Stromal cell of bone marrow (primary cell): ENCODE measurements at places on chromosomes 16 and 17.
A peak's percentile ranks its signal among the peaks of the same experiment; 100 is the strongest.

- DNase-seq = no peak
Observed at GRCh38 chr17:48597778-48598631, 4.4 kb upstream of the HOXB5 start.

DNA sequence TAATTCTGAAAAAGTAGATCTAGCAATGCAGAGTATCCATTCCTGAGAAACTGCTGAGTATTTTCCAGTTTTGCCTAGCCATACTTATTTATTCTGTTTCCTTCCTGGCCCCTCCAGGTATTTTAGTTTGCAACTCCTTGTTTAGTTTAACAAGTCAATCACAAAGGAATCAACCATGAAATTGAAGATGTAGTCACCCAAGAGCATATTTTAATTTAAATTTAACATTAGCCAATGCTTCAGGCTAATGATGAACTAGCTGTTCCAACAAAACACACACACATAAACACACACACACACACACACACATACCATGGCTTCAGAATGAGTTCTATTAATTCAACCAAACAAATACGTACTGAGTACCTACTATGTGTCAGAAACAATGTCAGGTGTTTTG is 332.8 kb upstream of the ERCC4 start:
- DNase-seq = no peak

DNA sequence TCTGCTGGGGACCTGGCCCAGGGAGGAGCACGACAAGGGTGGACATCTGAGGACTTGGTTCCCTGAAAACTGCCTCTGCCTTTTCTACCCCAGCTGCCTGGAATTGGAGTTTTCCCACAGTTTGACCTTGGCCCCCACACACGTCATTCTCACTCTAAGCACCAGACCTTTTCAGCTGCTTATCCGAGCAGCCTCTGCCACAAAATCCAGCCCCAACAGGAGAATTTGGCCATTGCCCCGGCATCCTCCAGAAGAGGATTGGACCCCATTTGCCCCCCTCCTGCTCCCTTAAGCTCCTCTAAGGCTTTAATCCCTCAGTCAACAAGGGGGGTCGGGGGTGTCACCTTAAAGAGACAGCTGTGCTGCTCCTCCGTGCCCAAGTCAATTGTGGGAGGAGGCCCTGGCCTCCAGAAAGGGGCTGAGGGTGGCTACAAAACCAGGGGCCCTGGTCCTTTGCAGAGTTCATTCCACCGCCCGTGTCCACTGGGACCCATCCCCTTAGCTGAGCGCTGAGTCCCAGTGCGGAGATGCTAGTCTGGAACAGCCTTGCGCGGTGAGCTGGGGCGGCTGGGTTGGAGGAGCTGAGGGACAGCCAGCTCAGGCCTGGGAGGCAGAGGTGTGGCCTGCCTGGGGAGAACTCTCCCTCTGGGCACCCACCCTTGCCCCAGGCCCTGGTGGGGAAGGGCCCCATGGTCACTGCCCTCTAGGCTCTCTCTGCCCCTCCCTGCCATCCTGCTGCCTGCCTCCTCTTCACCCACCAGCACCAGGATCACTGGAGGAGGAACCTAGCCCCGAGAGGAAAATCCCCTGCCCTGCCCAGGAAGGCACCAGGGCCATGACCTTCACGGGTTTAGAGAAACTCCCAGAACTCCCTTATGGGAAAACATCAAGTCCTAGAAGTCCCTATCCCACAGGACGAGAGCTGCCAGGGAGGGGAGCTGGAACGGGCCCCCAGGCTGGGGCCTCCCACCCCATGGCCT is 18.8 kb downstream of the TTYH2 start:
- DNase-seq = no peak

DNA sequence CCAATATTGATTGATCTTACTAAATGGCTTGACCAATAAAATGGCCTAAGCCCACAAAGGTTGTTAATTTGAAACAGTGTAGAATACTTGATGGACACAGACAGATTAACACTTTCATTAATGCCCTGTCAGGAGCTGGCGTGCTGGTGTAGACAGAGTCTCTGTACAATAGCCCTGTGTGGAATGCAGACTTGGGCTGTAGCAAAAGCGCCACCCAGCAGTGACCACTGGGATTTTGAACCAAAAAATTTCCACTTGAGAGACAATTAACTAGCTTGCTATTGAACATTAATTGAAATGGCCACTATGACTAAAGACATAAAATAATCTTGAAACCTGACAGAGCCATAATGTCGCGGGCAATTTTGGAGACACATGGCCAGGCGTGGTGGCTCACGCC is 19.7 kb upstream of the GUCY2D start:
- no peak for DNase-seq

GRCh38 chr17:13051915-13052314 is 34.1 kb upstream of the ELAC2 start:
- DNase-seq = no peak

DNA sequence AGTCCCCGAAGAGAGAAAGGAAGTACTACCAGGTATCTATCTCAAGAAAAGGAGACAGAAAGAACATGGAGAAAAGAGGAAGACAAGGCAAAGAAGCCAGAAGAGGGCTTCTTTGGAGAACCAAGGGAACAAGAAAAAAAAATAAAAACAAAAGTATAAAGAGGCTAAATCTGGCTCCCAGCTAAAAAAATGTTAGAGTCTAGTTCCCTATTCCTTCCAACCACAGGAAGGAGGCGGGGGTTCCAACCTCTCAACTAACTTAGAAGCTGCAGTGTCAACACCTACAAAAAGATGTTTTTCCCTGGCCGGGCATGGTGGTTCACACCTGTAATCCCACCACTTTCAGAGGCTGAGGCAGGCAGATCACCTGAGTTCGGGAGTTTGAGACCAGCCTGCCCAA is 13.4 kb downstream of the UTP6 start:
- DNase-seq = no peak

DNA sequence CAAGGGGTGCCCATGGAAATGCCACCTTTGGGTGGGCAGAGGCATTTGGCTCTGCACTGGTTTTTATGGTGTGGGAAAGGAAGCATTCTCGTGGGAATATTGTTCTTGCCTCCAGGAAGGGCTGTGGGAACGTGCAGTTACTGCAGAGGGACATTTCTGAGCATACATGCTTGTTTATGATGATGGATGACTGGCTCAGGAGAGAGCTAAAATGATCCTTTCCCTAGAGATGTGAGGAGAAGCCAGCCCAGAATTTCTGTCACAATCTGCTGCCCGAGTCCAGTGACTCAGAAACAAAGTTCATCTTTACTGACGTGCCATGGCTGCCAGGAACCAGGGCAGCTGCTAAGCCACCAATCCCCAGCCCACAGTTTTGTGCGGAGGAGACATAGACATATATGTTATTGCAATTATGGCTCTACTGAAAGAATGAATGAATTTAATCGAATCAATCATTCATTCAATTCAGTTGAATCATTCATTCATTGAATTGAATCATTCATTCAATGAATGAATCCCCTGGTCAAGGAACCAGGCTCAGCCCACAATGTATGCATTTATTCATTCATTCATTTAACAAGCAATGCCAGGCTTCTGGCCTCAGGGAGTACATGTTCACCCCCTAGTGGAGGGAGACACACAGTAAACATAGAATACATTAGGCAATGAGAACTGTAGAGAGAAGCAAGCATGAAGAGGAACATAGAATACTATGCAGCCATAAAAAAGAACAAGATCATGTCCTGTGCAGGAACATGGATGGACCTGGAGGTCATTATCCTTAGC is 414.4 kb upstream of the HSBP1 start:
- peak; percentile 24 for DNase-seq

GRCh38 chr17:50060951-50061712 is 5.2 kb downstream of the ITGA3 start:
- DNase-seq = peak; percentile 61

- no peak for DNase-seq
Observed at GRCh38 chr16:1089822-1090619, 6.0 kb downstream of the C1QTNF8 start.
